RPMI8226 (cell line): ENCODE measurements at places on chromosomes 3 and 15.

GRCh38 chr15:101169495-101170071, 82.3 kb downstream of the CHSY1 start:
- DNase-seq = no peak

- DNase-seq = no peak
Measured at GRCh38 chr3:142892714-142893113, 3.8 kb upstream of the PCOLCE2 start.

DNA sequence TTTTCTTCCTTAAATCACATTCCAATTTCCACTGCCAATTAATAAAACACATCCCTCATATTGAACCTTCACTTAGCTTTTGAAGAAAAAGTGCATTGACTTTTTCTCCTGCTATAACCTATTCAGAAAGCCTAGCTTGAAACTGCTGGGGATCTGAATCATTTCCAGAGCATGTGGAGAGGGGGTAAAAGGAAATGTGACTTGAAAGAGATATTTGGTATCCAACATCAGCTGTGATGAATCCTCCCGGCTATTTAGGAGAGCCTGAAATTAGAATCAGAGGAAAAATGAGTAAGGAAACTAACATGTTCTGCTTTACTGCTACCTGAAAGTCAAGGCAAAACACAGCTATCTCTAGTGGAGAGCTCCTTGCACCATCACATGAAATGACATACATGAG, 2.6 kb upstream of the GNB5 start:
- no peak for DNase-seq

DNA sequence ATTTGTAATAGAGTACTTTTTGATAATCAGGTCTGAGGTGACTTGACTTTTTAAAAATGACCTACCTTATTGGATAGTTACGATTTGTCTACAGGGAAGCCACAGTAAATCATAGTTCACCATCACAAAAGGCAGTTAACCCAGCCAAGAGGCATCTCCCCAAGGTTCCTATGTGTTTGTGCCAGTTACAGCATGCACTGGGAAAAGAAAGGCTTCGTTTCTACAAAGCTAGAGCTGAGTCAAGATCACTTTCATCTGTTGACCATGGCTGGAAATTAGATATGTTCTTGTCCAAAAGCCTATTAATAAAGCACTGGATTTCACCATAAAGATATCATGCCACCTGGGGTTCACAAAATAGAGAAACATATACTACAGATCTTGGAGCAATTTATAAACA, 139.9 kb downstream of the GREM1 start:
- no peak for DNase-seq

DNA sequence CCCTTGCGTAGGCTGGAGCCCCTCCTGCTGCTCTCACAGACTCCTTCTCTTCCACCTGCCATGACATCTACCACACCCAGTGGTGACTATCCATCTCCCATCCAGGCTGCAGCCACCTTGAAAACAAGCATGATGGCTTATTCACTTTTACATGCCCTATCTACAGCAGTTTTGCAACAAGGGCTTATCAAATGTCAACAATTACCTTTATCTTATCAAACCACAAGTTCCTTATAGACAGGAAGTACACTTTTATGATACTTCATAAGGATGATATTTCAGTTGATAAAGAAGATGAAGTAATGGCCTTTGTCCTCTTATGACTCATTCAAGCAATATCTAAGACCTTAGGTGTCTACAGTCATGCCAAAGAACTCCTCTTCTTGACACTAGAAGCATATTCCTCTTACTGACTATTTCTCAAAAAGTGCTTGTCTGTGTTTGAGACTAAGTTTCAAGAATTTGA, 125.3 kb upstream of the SPRED1 start:
- no peak for DNase-seq

- DNase-seq = no peak
Measured at GRCh38 chr3:54882129-54882833, 45.6 kb downstream of the LRTM1 start.

DNA sequence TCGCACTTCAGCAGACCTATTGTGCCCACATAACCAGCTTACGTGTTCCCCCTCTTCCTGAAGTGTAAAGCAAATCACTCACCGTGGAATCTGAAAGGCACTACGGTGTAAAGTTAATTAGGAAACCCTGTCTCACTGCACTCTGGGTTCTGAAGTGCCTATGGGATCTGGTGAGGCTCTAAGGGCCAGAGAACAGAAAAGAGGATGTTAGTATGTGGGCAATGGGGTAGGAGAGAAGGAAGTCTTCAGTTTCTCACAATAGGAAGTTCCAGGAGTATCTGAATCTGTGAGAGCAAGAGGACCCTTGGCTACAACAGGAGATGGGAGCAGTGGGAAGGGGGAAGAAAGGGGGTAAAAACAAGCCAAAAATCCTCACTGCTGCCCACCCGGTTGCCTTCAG, 71.4 kb downstream of the ITGB5 start:
- DNase-seq = no peak

- DNase-seq = no peak
Measured at GRCh38 chr3:179677884-179678283, 25.0 kb downstream of the USP13 start.

DNA sequence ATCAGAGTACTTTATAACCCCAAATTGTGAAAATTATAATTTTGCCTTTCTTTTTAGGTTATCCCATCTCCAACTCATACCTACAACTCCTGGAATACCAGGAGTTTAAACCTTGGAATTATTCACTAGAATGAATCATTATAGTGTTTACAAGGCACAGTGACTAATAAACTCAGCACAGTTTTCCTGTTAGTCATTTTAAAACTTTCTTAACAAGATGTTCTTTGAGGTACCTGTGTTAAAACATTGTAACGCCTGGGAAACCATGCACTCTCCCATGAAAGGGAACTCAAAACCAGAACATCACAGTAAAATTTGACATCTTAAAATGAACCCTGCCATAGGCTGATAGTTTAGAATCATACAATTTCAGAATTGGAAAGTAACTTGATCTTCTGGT, 132.4 kb upstream of the OSTN start:
- DNase-seq = no peak

DNA sequence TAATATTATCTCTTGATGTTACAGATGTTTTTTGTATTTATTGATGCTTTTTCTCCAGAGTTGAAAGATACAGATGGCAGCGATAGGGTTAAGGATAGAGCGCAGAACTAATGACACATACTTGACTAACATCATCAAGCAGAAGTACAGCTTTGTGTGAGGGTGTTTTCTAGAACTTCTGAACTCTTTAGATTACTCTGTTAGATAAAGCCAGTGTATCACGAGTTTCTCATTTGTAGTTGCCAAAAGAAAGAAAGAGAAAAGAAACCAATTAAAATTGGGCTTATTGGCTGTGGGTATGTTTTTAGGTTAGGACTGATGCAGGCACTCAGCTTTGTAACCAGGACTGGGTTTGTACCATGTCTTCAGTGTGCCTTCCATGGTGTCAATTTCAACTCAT, 6.6 kb upstream of the GPR171 start:
- no peak for DNase-seq

DNA sequence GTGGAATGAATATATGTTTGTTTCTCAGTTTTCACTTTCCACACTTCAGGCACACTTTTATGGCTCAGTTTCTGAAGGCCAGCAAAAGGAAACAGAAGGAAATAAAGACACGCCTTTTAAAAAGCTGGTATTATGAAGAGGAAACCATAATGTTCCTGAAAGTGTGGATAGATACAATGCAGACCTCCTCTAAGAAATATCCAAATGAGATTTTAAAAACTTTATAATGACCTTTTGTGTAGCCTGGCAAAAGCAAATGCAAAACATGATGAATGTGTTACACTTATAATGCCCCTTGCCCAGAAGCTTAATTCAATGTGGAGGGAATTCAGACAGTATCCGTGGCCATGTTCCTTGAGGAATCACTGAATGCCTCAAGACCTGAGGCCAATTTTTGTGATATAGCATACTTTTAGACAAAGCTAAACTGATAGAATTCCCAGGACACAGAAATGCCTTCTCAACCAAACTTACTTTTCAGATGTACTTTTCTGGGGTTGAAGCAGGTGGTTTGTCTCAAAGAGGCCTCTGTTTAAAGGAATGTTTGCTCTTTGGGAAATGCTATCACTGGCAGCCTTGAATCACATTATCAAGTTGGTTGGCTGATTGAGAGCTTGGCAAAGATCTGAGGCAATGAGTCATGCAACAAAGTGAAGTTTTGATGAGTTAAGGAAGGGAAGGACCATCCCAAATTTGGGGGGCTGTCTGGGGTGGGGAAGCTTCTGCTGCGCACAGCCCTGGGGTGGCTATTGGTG, 77.1 kb upstream of the CACNA2D3 start:
- DNase-seq = no peak

- no peak for DNase-seq
Measured at GRCh38 chr3:137641879-137642704, 122.0 kb upstream of the SOX14 start.

DNA sequence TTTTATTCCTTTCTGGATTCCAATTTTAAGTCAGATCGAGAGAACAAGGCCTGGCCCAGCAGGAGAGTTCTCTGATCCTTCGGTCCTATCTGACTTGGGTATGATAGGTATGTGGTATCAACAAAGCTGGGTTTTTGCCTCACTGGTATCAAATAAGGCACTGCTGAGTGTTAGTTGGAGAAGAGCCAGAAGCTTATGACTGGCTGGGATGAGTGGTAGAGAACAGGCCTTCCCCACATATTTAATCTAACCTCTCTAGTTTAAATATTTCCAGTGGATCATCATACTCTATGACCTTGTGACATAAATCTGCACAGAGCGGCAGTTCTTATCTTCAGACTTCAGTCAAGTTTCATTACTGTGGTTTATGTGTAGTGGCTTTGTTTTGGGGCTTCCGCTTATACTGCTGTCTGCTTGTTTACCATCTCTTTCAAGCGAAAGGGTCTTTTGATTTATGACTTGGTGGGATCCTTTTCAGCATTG, 164.5 kb downstream of the PTPRG start:
- no peak for DNase-seq

DNA sequence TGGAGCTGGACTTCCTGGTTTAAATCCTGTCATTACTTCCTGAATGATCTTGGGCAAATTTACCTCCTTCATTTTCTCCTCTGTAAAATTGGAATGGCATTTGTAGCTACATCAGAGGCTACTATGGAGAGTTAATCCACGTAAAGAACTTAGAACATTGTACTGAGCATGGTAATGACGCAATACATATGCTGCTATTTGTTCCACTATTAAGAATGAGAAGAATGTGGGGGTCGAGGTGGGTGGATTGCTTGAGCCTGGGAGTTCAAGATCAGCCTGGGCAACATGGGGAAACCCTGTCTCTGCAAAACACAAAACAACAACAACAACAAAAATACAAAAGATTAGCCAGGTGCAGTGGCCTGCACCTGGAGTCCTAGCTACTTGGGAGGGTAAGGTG, 250.6 kb downstream of the RYR3 start:
- DNase-seq = no peak

- no peak for DNase-seq
Measured at GRCh38 chr3:190385731-190386688, 2.0 kb upstream of the CLDN16 start.

DNA sequence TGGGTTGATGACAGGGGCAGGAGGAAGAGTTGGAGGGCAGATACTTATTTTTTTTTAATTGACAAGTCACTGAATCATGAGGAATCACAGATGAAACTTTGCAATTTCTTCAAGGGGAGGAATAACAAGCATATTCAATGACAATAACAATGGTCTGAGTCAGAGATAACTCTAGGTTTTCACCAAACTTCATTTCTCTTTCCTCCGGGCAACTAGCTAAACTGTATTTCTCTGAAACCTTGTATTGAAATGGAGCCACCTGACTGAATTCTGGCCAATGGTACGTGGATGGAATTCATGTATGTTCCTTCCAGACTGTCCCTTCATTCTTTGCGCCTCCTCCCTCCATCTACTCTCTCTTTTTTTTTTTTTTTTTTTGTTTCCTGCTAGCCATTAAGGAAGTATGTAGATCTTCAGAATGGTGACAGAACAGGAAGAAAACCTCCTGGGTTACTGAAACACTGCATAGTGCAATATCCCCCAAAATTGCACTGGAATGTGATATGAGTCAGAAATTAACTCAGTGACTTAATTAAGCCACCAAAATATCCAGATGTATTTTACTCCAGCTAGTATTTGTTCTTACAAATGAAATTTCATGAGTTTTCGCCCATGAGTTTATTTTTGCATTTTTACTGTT, 495.4 kb downstream of the OTOL1 start:
- no peak for DNase-seq

GRCh38 chr3:12995389-12996180, 77.6 kb downstream of the IQSEC1 start:
- no peak for DNase-seq

GRCh38 chr15:67899596-67900283, 59.9 kb upstream of the RNU6-1 start:
- no peak for DNase-seq

- DNase-seq = no peak
Measured at GRCh38 chr15:65082303-65082953, 5.9 kb downstream of the KBTBD13 start.

- DNase-seq = no peak
Measured at GRCh38 chr15:26449291-26449690, 323.6 kb downstream of the GABRB3 start.

DNA sequence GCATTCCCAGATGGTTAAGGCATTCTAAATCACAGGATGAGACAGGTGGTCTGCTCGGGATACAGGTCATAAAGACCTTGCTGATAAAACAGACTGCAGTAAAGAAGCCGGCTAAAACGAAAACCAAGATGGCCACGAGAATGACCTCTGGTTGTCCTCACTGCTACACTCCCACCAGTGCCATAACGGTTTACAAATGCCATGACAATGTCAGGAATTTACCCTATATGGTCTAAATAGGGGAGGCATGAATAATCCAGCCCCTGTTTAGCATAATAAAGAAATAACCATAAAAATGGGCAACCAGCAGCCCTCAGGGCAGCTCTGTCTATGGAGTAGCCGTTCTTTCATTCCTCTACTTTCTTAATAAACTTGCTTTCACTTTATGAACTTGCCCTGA, 151.1 kb downstream of the ZNF385D start:
- no peak for DNase-seq

GRCh38 chr3:117346901-117347300, 637.3 kb downstream of the TUSC7 start:
- DNase-seq = no peak

- DNase-seq = no peak
Measured at GRCh38 chr3:9780910-9781309, 11.2 kb upstream of the CAMK1 start.

GRCh38 chr3:48680811-48681540, 4.7 kb downstream of the NCKIPSD start:
- no peak for DNase-seq

DNA sequence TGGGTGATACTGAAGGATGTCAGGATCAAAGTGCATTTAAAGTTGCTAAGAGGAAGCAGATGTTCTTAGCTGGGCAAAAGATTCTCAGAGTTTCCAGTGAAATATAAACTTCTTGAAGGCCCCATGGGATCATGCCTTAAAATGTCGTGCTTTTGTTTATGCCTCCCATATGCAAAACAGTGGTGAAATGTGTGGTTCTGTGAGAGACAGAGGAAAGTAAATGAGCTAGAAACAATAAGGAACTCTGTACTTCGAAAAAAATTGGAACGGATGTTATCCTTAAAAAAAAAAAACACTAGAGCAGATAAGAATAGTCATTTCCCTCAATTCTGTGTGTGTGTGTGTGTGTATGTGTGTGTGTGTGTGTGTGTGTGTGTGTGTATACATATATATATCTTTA, 497.0 kb upstream of the TBL1XR1 start:
- no peak for DNase-seq

GRCh38 chr3:18744472-18744871, 319.3 kb upstream of the SATB1 start:
- no peak for DNase-seq
